ENCODE measurements at places on chromosomes 1 and 21.

DNA sequence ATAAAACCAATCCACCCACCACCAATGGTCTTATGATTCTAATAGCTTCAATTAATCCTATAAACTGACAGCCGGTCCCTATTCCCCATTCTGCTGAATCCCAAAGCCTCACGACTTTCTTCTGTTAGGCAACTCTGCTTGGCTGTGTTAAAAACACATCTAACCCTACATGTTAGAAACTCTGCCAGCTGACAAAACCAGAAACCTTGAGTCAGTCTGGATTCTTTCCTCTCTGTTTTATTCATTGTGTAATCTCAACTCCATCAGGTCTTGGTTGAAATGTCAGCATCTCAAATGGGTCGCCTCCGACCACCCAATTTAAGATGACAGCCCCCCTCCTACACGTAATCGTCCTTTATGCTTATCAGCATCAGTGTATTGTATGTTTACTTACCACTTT is 312.1 kb downstream of the DISC1 start:
- DNase-seq = no peak

GRCh38 chr1:15017120-15017519 is 136.4 kb upstream of the TMEM51 start:
- DNase-seq = no peak

DNA sequence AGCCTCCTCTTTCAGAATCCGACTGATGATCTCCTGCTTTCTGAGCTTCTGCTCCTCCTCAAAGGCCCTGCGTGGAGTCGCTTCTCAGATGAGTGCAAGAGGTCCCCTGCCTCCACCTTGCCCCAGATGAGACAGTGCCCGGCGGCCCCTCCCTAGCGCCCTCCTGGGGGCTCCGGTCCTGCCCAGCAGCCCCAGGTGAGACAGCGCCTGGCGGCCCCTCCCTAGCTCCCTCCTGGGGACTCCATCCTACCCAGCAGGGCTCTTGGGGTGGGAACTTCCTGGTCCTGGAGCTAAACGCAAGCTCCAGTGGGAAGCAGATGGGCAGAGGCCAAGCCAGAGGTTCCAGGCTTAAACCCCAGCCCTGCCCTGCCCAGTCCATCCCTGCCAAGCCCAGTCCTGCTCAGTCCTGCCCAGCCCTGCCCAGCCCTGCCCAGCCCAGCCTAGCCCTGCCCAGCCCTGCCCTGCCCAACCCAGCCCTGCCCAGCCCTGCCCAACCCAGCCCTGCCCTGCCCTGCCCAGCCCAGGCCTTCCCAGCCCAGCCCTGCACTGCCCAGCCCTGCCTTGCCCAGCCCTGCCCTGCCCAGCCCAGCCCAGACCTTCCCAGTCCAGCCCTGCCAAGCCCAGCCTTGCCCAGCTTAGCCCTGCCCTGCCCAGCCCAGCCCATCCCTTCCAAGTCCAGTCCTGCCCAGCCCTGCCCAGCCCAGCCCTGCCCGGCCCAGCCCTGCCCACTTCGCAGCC is 34.6 kb downstream of the CFAP74 start:
- DNase-seq = no peak

- DNase-seq = no peak
These were observed 213.6 kb upstream of the ESRRG start for GRCh38 chr1:216936779-216937178.

- no peak for DNase-seq
These were observed 7.2 kb downstream of the TRAPPC3 start for GRCh38 chr1:36142121-36142520.

DNA sequence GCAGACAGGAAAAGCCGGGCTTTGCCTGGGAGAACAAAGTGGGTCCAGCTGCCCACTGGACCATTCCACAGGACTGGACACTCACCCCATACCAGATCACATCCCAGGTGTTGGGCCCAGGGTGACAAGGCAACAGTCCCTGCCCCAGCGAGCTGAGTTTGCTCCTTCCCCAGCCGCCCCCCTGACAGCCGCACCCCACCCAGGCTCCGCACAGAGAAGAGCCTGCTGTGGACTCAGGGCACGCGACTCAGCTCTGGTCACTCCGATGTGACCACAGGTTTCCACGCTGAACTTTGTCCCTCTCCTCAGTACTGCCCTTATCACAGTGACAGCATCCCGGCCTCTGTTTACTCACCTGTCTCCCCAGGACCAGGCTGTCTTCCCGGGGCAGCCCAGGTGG is 1.2 kb downstream of the BMP8B start:
- DNase-seq = no peak

DNA sequence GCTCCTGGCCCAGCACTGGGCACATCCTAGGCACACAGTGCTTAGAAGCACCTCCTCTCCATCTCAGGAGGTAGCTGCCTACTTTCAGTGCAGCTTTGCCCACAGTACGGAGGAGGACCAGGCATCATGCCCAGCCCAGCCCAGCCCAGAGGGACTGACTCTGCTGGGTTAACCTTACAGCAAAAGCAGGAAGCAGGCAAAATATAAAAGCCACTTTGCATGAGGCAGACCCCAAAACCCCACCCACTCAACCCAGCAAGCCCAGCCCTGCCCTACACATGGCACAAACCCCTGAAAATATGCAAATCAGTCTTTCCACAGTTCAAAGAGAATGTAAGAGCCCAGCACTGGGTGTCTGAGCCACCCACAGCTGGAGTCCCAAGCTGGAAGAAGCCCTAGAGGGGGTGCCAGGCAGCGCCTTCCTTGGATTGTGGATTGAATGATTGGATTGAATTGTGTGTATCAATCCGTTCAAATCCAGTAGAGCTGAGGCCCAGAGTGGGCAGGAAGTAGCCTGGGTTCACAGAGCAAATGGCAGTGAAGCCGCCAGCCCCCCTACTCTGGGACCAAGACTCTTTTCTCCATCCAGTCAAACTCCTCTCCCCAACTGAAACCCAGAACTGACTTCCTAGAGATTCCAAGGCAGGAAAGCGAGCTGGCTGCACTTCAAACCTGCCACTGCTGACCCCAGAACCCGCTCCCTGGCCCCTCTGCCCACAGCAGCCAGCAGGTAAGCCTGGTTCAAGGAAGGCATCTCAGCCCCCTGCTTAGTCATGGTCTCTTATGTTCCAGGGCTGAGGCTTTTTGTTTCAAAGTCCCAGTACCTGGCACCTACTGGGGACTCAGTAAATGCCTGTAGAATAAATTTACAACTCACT is 117.7 kb downstream of the LACTBL1 start:
- DNase-seq = no peak

DNA sequence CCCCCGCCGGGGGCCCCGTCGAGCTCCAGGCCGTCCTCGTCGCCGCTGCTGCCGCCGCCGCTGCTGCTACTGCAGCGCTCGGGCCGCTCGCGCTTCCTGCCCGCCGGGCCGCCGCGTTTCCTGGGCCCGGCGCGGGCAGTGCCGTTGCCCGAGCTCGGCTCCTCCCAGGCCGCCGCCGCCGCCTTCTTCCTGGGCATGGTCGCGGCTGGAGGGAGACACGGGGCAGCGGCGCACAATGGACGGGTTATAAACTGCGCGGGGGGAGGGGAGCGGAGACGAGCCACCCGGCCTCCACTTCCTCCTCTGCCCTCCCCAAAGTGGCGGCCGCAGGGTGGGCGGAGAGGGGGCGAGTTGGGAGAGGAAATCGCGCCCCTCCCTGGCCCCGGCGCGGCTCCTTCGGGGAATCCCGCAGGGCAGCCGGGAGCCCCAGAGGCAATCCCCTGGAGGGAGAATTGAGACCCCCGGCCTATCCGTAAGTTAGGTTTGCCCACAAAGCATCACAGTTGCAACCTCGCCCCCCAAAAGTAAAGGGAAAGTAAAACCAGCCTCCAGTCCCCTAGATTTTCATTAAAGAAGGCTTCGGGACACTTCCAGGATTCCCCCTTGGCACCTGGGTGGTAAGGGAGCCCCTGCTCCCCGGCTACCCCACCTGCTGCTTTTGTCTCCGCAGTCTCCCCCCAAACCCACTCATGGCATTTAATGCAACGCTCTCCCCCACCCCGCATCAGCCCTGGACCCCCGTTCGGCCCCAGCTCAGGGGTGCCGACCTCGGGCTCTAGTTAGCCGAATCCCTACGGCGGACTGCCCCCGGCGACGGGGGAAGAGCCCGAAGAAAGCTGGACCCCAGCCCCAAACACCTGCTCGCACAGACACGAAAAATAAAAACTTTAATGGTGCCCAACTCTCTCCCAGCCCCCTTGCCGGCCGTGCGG is 893 bp downstream of the RCC2 start:
- DNase-seq = peak; percentile 74

GRCh38 chr1:206001476-206001888 is 1.7 kb downstream of the RAB7B start:
- DNase-seq = no peak

DNA sequence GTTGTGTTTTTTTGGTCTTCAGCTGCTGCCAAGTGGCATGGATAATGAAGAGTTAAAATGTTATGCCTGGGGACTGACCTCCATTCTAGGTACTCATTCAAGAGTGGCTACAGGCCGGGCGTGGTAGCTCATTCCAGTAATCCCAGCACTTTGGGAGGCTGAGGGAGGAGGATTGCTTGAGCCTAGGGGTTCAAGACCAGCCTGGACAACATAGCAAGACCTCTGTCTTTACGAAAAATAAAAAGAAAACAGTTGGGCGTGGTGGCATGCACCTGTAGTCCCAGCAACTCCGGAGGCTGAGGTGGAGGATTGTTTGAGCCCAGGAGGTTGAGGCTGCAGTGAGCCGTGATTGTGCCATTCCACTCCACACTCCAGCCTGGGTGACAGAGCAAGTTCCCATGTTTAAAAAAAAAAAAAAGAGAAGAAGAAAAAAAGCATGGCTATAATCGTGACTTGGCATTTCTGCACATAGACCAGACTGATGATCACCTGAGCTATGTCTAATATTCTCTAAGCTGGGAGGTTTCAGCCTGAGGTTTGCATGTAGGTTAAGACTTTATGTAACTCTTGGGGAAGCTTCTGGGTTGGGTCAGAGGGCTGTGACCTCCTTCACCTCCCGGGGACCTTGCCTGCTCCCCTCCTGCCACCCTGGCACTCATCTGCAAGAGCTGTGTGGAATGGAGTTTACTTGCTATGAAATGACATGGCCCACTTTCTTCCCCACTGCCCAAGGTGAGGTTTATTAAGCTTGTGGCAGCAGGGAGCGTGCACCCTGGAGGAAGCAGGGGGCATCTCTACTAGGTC is 51.3 kb downstream of the DHRS3 start:
- no peak for DNase-seq

GRCh38 chr1:10610901-10611600 is 136.3 kb downstream of the PEX14 start:
- DNase-seq = no peak

GRCh38 chr21:36858320-36858957 is 108.0 kb downstream of the HLCS start:
- no peak for DNase-seq

GRCh38 chr1:99533909-99534637 is 111.8 kb upstream of the PALMD start:
- DNase-seq = no peak

DNA sequence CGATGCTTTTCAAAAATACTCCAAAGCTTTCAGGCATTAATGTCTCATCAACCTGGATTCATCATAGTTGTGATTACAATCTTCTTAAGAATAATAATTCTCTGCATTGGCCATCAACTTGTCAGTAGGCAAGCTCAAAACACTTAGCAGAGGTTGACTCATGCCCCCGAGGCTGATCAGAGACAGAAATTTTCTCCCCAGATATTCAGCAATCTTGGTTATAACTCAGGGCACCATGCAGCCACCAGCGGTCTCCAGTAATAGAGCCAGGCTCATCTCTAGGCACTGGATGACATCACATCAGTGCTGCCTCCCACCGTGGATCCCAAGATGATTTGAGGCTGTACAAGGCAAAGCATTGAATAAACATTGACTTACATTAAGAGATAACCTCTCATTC is 14.3 kb upstream of the IFFO2 start:
- DNase-seq = no peak

DNA sequence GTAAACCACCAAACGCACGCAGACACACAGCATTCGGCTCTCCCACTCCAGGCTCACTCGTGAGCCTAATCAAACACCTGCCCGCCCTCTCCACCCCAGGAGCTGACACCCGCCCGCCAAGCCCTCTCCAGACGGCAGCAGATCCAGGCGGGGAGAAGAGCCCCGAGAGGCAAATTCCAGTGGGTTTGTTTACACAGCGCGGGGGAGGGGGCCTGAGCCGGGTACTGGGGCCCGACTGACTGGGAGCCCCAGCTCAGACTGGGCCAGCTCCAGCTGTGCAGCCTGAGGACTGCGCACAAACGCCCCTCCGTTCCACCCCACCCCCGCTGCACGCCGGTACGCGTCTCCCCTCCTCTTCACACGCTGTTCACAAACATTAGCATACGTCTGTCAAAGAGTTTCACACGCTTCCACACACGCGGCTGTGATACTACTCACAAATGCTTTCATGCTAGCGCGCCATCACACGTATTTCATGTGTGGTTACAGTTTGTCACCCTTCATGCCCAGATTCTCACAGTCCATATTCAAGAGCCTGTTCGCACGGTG is 1.0 kb upstream of the EFNA1 start:
- peak; percentile 12 for DNase-seq

- no peak for DNase-seq
These were observed 60.3 kb downstream of the UBR4 start for GRCh38 chr1:19149736-19150135.

DNA sequence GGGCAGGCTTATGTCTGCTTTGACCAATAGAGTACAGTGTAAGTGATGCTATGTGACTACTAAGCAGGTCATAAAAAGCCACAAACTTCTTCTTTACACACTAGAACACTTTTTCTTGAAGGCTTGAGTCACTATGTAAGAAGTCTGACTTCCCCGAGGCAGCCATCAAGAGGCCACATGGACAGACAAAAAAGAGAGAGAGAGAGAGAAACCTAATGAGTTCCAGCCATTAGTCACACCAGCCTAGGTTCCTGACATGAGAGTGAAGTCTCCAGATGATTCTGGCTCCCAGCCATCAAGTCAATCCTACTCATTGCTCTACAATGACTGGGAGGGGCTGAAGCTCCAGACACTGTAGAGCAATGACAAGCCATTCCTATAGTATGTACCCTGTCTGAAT is 101.4 kb downstream of the LHX9 start:
- DNase-seq = no peak

- peak; percentile 49 for DNase-seq
These were observed at the start of gene EVA1C for GRCh38 chr21:32412162-32413014. TSS of gene EVA1C (plus strand) at chr21:32412706. CDS start at chr21:32412854, 148 bp downstream.

DNA sequence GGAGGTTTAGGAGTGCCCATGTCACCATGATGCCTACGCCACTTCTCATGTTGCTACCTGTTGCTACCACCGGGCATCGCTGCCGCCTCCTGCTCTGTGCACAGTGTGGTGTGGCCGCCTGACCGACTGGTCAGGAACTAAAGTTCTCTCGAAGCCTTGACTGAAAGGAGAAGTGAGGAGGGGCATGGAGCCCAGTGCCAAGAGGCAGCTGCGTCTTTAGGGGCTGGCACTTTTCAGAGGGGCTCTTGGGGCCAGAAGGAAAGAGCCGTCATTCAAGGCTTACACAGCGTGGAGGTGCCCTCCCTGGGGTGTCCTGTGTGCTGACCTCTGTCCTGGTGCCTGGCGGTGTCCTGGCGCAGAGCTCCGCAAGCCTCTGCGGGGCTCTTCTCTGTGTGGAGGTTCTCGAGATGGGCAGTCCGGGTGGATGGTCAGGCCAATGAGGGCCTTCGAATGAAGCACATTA is 57.2 kb downstream of the ADARB1 start:
- no peak for DNase-seq

DNA sequence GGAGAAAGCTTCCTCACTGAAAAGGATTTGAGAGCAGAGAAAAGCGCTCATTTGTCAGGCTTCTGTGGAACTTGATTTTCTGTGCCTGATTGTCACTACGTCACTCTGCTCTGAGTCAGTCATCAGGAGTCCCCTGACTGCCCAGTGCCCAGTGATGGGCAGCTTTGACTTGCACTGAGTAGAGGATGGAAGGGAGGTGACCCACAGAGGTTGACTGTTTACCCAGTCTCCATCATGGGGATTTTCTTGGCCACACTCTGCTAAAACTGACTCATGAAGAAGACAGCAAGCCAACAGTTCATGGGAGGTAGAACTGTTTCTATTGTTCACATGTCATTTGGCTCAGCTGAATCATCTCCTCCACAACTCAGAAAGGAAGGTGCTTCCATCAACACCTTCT is 82.1 kb upstream of the DUSP10 start:
- DNase-seq = no peak

Data from stimulated activated CD8-positive, alpha-beta memory T cell treated with anti-CD3 and anti-CD28 coated beads, Interleukin-7, amount 100 ng/mL, for 48 hours (primary cell).